Cerebellar cortex (tissue), 1 donor: ENCODE measurements at places on chromosomes 2 and 18.
A peak's percentile ranks its signal among the peaks of the same experiment; 100 is the strongest.

DNA sequence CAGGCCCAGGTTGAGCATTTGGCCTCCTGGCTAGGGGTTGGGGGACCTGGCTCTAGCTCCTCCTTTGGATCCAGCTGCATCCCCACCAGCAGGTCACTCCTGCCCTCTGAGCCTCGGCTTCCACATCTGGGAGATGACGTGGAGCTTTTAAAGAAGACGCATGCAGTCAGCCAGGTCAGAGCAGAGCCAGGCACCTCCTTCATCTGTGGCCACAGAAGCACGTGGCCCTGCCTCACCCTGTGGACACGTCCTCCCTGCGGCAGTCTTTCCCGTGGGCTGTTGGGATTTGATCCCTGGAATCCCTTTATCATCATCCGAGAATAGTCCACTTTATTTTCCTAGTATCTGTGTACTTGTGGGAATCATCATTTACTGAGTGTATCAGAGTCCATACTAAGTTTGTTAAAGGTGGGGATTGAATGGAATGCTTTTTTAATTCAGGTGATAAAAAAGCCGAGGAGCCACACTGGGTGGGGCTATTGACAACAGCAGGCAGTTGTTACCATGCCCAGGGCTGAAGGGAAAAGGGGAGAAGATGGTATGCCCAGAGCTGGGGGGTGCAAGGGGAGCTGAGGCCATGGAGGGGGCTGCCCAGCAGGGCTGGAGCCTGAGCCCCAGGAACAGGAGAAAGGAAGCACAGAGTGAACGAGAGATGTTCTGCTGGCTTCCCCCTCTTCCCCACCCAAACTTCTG, 170.1 kb downstream of the LAMA1 start:
- DNase-seq = no peak

DNA sequence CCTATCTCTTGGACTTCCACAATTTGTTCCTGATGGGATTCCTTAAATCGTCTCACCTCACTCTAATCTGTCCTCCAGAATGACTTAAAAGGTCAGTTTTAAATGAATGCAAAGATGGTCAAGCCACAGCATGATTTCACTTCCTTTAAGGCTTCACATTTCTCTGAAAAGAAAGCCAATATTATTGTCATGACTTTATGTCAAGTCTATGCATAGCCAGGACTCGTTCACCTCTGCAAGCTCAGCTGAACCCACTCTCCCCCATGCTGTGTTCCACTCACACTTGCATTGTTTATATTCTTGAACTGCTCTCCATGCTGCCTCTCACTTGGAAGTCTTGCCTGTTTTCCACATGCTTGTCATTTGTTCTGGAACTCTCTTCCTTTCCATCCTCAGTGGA, 298.4 kb upstream of the MMADHC start:
- no peak for DNase-seq

GRCh38 chr2:226514895-226515294, 284.7 kb downstream of the IRS1 start:
- DNase-seq = no peak

- DNase-seq = no peak
Observed at GRCh38 chr2:203583084-203583695, 48.1 kb upstream of the RAPH1 start.

DNA sequence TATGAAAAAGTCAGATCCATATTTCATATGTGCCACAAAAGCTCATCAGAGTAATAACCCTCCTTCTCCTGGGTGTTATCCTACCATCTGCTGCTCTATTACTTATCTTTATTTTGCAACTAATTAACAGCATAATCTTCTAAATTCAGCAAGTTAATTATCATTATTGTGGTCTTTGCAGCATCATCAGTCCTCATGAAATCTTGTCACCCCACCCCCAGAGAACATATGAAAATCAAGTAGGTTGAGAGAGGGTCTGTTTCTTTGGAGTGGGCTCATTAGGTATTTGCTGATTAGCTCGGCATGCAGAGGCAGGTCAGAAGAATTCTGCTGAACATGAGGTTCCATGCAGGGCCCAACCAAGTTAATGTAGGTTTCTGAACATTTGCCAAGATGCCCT, 64.8 kb downstream of the ATF2 start:
- peak; percentile 26 for DNase-seq
